Dermis microvascular lymphatic vessel endothelial cell (primary cell): ENCODE measurements at places on chromosomes 5 and 9. TPM values are rescaled to one million over a fixed set of nuclear protein-coding genes. Genes with fewer than 3 reads are reported as not detected.

Gene CER1
- total RNA-seq, result not detected in 2 replicates

Gene ADAMTS6
- 40.7 and 46.5 TPM in 2 replicates for total RNA-seq

Gene GDNF
- total RNA-seq, result not detected in 2 replicates

Gene PAEP
- total RNA-seq, result not detected in 2 replicates

Gene HEMGN
- total RNA-seq, result not detected in 2 replicates

Gene PLAC8L1
- total RNA-seq, result not detected in 2 replicates

Gene GMCL2
- total RNA-seq, result not detected in 2 replicates

Gene TAF1L
- under 0.01 TPM in 2 replicates for total RNA-seq
